HTR-8/SVneo (cell line): ENCODE measurements at places on chromosomes 5 and 9.

GRCh38 chr5:68215898-68216244, 315 bp downstream of the PIK3R1 start:
- DNase-seq: peak; percentile 22

- DNase-seq: no peak
Observed at GRCh38 chr5:2006971-2007291, 124.2 kb upstream of the IRX4 start.

DNA sequence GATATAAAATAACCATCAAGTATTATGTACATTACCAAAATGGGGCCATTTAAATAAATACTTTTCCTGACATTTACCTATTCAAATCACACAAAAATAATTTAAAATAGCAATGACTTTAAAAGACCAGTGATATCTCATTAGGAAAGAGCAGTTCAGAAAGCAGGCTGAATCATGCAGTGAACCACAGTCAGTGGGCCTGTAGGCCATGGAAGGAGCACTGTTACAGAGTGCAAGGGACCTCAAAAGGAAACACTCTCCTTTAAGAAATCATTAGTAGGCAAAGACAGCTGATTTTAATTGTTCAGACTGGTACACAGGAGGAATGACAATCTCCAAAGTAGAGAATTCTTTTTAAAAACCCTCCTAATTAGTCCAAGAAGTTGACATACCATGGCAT, 283.5 kb upstream of the EFNA5 start:
- no peak for DNase-seq

GRCh38 chr9:109027176-109027575, 13.9 kb upstream of the CTNNAL1 start:
- DNase-seq: no peak

DNA sequence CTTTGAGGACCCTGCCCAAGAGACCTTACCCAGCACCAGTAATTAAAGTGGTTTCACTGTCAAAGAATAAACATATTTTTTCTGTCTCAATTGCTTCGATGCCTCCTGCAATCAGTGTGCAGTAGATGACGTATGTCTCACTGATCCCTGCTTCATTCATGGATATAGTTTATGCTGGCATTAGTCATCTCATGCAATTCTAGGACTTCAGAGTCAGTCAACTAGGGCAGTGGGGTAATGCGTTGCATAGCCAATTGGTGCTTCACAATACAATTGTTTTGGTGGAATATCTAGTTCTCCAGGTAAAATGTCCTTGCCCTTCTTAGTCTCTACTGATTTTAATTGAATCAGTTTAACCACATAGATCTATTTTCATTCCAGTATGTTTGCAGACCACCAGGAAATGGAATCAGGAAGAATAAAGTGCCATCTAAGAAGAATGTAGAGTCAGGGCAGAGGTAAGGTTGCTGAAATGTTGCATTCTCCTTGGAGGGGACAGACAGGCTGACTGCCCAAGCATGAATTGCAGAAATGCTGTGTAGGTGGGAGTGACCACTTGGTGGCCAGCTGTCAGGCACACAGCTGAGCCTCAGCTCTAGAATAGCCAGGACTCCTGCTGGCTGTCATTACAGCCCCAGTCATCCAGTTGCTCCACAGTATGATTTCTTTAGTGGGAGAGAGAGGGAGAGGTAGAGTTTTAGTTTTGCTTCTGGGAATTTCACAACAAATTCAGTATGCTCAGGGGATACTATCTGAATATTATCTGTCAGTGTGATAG, 73.5 kb upstream of the MEGF10 start:
- DNase-seq: no peak

DNA sequence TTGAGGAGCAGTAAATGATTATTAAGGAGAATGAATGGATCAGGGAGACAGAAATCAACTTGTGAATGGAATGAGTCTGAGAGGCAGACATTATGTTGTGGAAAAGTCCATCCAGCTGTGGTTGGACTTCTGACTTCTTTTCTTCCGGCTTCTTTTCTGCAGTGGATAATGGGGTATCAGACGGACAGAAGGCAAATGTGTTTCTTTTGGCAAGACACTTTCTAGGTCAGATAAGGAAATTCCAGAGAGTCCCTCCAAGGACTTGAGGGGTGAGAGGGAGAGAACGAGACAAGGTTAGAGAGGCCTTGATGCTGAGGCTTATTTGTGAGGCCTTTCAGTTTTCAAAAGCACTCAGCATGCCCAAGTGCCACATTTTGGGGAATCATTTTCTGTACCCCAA, 17.1 kb upstream of the GRHPR start:
- no peak for DNase-seq

GRCh38 chr5:3197304-3198073, 398.1 kb upstream of the IRX1 start:
- DNase-seq: no peak

DNA sequence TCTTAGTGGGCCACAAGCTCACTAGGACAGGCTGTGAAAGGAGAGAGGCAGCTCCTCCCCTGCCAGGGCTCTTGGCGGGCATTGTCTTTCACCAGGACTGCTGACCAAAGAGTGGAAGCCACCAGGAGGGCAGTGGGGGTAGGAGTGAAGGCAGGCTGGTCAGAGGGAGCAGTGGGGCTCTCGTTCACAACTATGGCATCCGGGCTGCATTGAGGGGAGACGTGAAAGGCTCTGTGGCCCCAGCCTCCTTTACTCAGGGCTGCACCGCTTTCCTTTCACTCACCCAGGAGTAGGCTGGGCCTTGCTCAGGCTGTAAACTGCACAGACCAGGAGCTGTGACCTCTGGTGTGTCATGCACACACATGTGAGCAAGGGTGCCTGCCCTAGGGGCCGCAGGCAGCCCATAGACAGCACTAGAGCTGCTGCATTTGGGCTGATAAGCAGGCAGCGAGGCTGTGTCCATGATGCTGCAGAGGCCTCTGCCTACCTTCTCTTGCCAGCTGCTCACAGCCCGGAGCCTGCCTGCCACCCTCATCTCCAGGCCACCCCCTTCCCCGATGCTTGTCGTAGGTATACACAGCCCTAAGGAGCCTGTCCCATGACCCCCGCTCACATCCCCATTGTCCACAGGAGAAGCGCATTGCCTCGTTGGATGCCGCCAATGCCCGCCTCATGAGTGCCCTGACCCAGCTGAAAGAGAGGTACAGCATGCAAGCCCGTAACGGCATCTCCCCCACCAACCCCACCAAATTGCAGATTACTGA, 130.4 kb downstream of the DAB2IP start:
- DNase-seq: no peak

- no peak for DNase-seq
Observed at GRCh38 chr5:67792891-67793290, 422.7 kb upstream of the PIK3R1 start.

DNA sequence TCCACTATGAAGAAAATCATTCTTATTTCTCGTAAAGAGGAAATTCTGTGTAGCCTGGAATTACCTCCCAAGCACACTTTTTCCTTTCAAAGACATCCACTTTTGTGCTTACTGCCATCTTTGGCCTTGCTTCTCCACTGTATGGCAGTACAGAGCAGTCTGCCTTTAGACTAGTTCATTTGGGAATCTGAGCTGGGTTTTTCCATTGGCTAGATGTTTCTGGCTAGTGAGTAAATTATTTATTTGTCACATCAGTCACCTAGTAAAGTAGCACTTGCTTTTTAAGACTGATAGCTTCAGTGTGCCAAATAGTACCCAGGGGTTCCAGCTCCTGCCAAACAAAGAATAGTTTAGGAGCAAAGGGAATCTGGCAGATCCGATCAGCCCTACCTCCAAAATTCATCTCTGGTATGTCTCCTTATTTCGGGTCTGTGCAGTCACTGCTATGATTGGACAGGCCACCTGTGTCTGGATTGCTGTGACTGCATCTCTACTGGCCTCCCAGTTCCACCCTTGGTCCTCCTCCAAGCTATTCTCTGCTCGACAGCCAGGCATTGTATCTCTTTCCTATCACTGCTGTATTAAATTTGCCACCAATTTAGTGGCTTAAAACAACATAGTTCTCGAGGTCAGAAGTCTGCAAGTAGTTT, 97.6 kb downstream of the NUDT12 start:
- DNase-seq: no peak

DNA sequence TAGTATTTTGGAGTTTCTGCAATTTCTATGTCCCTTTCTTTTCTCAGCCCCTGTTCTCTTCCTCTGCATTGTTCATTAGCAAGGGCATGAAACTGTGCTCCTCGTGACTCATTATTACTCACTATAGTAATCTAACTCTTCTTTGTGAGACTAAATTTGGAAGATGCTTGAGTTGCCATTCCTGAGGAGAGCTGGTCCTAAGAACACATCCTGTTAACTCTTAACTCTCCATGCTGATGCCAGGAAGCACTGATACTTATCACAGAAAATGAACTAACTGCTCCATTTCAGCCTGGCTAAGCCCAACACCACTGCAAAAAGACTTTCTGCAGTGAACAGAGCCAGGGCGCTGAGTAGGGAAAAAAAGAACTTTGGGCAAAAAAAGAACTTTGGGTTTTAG, 10.6 kb upstream of the CSNK1A1 start:
- DNase-seq: peak; percentile 84

GRCh38 chr5:58849921-58850667, 267.2 kb downstream of the RAB3C start:
- DNase-seq: peak; percentile 23

DNA sequence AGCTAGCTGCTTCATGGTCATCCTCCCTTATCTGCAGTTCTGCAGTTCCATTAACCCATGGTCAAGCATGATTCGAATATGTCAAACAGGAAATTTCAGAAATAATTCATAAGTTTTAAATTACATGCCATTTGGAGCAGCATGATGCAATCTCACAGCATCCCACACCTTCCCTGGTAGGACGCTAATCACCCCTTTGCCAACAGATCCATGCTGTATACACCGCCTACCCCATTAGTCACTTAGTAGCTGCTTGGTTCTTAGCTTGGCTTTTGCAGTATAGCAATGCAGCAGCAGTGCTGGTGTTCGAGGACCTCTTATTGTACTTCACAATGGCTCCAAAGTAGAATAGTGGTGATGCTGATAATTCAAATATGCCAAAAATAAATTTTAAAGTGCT, 739.7 kb upstream of the CDH9 start:
- DNase-seq: no peak

GRCh38 chr9:36306471-36307306, 48.4 kb upstream of the GNE start:
- DNase-seq: peak; percentile 30

GRCh38 chr5:172499287-172499686, 45.0 kb upstream of the SH3PXD2B start:
- DNase-seq: no peak

GRCh38 chr9:33315371-33315770, 25.1 kb downstream of the NFX1 start:
- DNase-seq: no peak

DNA sequence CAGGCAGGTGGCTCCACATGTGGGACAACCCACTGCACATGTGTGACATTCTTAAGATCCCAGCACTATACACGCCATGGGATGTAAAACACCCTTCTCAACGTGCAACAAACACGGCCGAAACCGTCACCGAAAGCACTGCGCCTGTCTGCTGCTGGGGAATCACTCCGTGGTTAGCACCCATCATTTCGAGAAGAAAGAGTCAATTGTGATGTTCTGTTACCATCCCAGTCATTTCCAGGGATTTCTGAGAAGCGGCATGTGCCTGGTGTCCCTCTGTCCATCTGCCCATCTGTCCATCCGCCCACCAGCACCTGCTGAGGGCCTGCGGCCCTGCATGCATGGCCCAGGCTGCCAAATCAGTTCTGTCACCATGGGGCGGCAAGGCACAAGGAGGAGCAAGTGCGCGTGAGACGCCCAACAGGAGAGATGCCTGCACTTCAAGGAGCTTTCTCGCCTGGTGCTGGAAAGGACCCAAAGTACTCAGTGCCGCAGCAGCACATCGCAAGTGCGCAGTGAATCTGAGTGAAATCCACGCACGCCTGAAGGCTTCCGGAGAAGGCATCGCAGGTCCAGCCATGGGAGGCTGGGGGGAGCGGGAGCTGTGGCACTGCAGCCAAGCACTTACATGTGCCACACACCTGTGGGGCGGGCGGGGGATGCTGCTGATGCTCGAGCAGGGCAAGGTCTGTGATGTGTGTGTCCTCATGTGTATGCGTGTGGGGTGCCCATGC, 38.0 kb downstream of the VAV2 start:
- DNase-seq: no peak

GRCh38 chr5:78760366-78760765, 111.8 kb upstream of the LHFPL2 start:
- DNase-seq: no peak

- DNase-seq: no peak
Observed at GRCh38 chr5:150279330-150280020, 10.1 kb downstream of the CAMK2A start.

GRCh38 chr9:136324501-136325300, 2.6 kb upstream of the GPSM1 start:
- DNase-seq: no peak

- DNase-seq: peak; percentile 38
Observed at GRCh38 chr5:137142764-137143605, 356.1 kb downstream of the SPOCK1 start.
